Germinal center (tissue), 1 donor: ENCODE measurements at places on chromosomes 6 and 20.

GRCh38 chr20:55977690-55978459 lies 27.4 kb downstream of the CBLN4 start:
- no peak for DNase-seq

GRCh38 chr6:131636880-131637792 lies at the start of gene ENPP3:
ENPP3 (plus strand) TSS chr6:131637302; CDS start chr6:131637385, 83 bp downstream.
- no peak for DNase-seq

DNA sequence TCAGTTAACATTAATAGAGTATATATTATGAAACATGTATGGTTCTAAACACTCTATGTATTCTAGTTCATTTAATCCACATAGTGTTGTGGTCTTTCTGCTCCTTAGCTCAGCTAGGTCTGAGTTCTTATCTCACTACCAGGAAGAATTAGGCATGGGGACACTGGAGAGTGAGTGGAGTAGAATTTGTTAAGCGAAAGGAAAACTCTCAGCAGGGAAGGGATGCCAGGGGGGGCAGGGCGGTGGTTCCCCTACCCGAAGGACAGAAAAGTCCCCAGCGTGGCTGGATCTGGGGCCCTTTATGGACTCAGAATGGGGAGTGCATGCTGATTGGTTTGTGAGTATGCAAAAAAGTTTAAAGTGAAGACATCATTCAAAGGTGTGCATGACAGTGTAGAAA lies 727.5 kb downstream of the TBC1D32 start:
- DNase-seq: no peak

- peak; percentile 2 for DNase-seq
These were observed 51.6 kb downstream of the LAMA4 start for GRCh38 chr6:112202639-112203341.

GRCh38 chr20:24544371-24544770 lies 74.9 kb downstream of the SYNDIG1 start:
- no peak for DNase-seq

DNA sequence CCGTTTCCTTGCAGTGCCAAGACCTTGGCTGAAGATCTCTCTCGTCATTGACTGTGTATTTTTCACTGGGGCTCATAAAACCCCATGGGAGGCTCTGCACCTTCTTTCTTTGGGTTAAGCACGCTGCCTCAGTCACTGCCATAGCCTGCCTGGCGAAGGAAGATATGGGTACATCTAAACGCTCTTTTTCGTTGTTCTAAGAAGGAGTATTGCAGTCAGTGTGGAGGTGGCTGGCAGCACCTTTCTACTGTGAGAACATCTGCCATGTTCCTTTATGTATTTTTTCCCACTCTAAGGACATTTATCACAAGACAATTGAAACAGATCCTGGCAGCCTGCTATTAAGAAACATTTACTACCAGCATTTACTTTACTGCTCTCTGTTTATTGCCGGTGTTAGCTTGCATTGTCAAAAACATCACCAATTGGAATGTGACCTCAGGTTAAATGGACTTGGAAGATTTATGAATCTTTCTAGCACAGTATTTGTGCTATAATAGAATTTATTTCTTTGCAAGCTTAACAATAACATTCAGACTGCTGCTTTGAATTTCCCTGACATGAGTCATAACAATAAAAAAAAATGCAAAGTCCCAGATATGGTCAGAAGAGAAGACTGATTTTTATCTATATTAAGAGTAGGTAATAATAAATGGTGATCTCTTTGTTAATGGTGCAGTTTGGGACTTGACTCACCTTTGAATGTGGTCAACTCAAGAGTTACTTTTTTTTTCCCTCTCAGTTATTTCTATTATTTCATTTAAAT lies 62.2 kb upstream of the CLDN20 start:
- no peak for DNase-seq

DNA sequence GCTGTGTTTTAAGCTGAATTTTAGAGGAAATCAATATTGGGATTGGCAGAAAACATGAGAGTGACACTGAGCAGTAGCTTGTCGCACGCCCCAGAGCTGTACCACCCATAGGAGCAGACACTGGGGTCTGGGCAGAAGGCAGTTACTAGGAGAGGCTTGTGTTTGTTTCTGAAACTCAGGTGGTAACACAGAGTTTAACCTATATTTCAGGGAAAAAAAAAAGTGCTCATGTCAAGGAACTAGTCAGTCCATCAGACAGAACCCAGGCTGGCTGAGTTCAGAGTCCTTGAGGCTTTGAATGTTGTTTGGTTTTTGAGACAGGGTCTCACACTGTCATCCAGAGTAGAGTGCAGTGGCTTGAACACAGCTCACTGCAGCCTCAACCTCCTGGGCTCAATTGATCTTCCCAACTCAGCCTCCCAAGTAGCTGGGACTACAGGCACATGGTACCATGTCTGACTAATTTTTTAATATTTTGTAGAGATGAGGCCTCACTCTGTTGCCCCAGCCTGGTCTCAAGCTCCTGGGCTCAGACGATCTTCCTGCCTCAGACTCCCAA lies 6.6 kb downstream of the SLC22A1 start:
- no peak for DNase-seq
